ENCODE measurements at places on chromosomes 6 and 20.

- peak; percentile 41 for DNase-seq
Observed at GRCh38 chr6:113936093-113936934, 34.6 kb downstream of the HDAC2 start.

- DNase-seq = no peak
Observed at GRCh38 chr6:7673063-7673536, 52.8 kb upstream of the BMP6 start.

GRCh38 chr6:113291751-113292445 is 565.2 kb upstream of the MARCKS start:
- no peak for DNase-seq

DNA sequence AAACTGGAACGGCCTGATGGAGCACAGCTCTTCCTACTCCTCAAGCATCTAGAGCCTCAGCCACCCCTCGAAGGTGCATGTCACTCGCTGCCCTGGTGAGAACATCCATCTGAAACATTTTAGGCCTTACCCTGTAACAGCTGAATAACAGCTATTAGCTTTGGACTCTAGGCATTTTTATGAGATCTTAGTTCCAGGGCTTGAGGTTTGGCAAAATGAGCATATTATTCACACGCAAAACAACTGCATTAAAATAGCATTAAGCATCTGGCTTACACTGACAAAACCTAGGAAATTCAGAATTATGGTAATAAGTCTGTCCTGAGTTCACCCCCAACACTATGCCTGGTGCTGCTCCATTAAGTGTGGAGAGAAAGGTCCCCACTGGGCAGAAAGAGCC is 56.1 kb downstream of the ADAT2 start:
- peak; percentile 79 for DNase-seq

DNA sequence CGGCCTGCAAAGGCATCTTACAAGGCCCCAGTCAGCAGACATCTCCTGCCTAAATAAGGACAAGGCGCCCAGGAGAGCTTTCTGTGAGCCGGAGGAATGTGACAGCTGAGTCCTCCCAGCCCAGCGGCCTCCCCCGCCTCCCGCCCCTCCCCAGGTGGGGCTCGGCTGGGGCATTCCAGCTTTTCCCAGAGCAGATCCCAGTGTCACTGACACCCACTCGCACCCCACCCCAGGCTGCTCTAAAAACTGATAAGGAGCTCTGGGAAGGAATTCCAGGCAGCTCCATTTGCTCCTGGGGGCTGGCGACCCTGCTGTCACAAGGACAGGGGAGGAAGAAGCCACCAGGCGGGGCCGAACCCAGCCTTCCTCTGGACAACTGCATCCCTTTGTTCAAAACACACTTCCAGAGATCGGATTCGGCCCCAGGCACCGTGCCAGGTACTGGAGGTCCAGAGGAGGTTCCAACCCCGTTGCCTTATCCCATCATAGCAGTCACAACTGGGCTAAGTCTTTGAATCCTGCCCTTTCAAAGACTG is 49.7 kb downstream of the JPH2 start:
- no peak for DNase-seq
